ENCODE measurements at places on chromosomes 7 and 10.

DNA sequence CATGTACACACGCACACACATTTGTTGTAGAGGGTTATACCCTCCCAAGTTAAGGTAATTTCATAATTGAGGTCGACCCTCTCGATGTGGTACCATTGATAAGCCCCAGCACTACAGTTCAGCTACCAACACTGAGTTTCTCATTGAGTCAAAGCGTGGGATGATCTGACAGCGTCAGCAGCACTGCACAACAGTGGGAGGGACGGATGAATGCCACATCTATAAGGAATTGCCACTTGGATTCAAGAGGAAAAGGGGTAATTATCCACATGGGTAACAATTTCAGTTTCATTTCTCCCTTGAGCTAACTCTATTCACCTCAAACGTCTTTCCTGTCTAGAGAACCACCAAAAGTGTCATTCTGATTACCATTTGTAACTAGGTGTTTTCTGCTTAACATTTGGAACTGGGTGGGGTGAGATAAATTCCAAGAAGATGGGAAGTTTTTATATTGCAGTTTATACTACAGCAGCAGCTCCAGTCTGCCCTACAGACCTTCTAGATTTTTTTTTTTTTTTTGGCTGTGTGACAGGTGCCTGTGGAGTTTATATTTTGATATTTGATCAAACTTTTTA lies 342.9 kb downstream of the AUTS2 start:
- no peak for DNase-seq

DNA sequence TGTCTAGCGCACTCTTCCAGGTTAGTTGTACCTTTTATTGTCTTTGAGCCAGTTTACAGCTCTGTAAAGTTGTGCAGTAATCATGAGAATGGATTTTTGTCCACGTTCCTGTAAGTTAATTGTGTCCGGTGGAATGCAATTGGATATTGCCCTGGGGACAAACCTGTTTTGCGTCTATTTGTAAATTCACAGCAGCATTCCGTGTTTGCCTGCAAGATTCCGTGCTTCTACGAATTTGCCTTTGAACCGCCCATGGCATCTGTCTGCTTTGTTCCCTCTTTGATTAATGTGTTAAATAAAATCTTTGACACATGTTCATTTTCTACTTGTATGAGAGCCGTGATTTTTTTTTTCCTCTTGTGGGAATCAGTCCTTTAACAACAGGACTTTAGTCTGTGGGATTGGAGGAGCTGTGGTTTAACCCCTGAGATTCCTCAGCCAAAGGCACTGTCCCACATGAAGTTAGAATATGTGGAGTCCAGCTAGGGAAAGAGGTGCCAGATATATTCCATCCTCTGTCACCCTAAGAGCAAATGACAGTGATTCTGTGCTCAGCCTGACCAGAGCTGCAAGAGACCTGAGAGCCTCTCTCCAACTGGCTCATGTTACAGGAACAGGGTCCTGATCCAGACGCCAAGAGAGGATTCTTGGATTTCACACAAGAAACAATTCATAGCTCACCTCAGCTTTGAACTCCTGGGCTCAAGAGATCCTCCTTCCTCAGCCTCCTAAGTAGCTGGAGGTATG lies 126.3 kb downstream of the COL26A1 start:
- DNase-seq: no peak

DNA sequence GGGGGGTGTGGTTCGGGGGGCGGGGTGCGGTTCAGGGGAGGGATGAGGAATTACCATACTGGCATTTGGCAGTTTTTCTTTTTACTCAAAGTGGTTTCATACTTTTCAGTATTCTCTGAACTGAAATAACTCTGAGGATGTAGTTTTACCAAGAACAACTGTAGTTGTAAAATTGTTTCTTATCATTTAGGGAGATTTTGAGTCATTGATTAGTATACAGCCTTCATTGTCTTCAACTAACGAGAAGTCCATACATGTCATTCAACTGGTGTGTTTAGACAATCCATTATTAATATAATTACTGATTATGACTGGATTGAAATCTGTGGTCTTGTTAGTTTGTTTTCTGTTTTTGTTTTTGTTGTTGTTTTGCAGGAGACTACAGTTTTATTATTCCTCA lies 40.8 kb downstream of the COPG2 start:
- DNase-seq: no peak

GRCh38 chr7:46003161-46003560 lies 82.1 kb upstream of the IGFBP3 start:
- DNase-seq: no peak

GRCh38 chr10:23399701-23400144 lies 39.2 kb upstream of the OTUD1 start:
- no peak for DNase-seq

GRCh38 chr10:126551202-126551601 lies 119.3 kb downstream of the C10orf90 start:
- DNase-seq: no peak

DNA sequence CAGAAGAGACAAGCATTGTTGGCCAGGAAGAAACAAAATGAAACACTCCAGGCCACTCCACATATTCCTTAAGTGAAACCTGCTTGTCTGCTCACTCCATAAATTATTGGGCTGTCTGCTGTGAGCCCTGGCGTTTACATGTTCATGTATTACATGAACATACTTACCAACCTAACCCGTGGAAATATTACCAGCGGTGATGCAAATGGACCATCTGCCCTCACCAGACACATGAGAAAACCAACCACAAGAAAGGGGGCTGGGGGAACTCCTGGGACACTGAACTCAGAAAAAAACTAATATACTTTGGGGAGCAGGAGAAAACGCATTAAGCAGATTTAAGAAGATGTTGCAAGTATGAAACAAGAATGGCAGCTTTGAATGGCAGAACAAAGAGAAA lies 731.2 kb upstream of the IGFBP3 start:
- no peak for DNase-seq

DNA sequence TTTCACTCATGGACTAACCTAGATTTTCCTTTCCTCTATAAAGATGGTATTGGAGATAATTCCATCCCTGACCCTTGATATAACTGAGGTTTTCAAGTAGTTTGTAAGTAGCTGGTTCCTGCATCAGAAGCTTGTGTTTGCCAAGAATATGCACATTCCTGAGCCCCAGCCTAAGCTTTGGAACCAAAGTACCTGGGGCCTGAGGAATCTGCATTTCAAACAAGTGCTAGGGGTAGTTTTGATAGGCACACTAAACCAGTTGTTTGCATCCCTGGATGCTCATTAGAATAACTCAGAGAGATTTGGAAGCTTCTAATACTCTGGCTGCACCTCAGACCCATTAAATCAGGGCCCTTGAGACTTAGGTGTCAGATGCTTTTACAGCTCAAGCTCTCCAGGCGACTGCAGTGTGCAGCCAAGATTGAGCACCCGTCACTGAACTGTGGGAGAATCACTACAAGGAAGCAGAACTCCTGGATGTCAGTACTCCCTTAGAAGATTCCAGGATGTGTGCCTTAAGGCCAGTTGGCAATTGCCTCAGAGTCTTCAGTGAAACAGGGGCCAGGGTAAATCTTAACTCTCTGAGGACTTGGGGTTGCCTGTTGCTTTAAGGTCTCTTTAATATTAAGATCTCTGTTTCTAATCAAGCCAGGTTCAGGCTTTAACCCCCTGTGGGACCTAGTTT lies 565.0 kb downstream of the REEP3 start:
- DNase-seq: no peak

DNA sequence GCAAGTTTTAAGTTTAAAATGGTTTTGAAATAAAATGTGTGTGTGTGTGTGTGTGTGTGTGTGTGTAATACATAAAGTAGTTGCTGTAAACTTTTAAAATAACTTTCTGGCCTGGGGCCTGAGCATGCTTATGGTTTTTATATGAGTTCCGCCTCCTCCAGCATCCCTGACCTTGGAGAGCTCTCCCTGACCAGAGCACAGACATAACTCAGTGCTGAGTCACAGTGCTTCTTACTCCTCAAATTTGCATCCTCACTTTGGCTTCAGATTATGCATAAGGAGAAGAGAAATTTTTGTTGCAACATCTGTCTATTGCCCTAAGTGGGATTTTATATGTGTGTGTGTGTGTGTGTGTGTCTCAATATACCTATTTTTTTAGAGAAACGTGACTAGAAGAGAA lies 200.8 kb downstream of the ELMO1 start:
- DNase-seq: no peak

DNA sequence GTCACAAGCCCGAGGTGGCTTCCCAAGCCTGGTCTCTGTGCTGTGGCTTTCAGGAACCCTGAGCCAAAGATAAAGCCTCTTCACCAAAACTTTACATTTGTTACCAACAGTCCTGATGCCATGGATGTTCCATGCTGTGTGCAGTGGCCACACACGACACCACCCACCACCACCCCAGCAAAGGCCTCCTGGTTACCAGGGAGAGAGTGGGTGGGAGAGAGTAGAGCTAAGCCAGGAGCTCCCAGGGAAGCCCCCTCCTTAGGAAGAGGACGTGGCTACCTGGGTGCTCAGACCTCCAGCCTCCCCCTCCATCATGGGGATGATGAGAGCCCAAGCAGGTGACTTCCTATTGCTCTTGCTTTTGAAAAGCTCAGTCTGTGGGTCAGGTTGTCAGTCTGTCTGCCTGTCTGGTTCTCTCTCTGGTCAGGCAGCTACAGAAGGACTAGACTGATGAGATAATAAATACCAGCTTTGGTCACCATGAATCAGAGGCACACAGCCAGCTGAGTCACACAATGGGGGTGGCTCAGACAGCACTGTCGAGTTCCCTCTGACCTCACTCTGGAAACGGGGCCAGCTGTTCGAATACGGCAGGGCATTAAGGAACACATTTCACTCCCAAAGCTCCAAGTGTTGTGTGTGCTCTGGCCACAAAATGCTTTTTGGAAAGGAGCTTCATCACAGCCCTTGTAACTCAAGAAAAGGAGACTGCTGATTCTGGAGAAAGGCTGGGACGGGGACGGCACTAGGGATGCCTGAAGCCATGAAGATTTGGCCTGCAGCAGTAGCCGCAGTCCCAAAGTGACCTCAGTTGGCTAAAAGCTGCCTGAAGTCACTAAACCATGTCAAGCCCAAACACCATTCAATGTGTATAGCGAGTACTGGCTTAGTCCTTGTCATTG lies 166.0 kb downstream of the FANK1 start:
- DNase-seq: no peak

DNA sequence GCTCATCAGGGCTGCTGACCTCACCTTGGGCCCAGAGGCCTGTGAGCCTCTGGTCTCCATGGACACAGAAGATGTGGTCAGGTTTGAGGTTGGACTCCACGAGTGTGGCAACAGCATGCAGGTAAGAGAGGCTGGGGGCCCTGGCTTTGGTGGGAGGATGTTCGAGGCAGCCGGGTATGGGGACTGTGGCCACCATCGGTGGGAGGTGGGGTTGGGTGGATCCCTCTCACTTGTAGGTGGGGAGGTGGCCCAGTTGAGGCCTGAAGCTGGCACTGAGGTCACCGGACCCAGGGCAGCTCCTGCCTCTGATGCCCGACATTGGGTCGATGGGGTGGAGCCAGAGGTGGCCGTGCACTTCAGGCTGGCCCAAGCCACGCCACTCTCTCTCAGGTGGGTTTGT lies 406 bp downstream of the ZP3 start:
- no peak for DNase-seq

DNA sequence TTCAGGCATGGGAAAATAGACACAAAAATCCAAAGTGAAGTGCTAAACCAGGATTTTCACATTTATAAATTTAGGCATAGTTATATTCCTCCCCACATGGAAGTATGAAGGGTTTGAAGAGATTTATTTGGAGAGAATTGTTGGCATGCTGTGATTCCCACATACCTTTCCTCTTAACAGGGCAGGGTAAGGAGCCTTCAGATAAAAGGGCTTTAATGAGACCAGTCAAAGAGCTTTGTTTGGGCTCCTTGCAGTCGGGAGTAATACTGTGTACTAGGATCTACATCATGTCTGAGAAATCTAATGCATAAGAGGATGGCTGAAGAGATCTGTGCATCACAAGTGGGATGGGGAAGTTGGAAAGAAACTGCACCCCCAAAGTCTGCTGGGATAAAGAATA lies 140.8 kb upstream of the PTN start:
- DNase-seq: no peak

DNA sequence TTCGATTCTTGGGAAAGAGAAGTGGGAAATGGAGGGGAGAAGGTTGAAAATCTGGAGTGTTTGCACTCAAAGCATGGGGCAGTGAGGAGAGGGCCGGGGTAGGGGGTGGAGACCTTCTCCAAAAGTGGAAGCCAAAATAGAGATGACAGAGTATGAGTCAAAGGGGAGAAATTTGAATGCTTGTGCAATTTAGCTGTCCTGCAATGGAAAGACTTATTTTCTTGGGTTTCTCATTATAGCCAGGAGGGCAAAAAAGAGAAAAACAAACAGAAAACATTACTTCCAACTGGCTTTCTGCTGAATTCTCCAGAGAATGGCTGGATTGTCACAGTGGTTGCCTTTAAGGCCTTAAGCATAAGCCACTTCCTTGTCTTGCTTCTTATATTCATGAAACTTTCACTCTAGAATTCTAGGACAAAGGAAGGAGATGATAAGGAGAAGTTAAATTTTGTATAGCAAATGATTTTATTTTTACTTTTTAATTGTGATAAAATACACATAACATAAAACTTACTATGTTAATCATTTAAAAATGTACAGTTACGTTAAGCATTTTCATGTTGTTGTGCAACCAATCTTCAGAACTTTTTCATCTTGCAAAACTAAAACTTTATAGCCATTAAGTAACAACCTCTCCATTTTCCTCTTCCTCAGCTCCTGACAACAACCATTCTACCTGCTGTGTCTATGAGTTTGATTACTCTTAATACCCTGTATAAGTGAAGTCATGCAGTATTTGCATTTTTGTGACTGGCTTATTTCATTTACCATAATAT lies 100.2 kb downstream of the GPR85 start:
- DNase-seq: no peak

DNA sequence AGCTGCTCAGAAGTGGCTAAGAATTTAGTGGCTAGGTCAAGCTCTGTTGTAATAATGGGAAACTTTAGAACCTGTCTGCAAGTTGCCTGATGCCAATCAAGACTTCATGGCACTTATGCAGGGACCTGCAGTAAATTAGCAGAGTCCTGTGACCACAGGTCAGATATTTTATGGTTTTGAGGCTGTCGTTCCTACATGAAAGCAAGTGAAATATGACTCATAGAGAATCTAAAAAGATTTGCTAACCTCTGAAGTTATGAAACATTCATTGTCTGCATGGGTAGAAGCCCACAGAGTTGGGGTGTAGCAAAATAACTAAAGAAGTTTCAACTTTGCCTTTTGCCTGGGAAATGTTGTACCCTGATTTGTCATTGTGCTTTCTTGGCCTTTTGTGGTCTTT lies 32.3 kb downstream of the SLC39A12 start:
- no peak for DNase-seq
